ENCODE measurements at places on chromosomes 5 and 9.

GRCh38 chr5:103519550-103519949 is 43.0 kb downstream of the NUDT12 start:
- DNase-seq: no peak

DNA sequence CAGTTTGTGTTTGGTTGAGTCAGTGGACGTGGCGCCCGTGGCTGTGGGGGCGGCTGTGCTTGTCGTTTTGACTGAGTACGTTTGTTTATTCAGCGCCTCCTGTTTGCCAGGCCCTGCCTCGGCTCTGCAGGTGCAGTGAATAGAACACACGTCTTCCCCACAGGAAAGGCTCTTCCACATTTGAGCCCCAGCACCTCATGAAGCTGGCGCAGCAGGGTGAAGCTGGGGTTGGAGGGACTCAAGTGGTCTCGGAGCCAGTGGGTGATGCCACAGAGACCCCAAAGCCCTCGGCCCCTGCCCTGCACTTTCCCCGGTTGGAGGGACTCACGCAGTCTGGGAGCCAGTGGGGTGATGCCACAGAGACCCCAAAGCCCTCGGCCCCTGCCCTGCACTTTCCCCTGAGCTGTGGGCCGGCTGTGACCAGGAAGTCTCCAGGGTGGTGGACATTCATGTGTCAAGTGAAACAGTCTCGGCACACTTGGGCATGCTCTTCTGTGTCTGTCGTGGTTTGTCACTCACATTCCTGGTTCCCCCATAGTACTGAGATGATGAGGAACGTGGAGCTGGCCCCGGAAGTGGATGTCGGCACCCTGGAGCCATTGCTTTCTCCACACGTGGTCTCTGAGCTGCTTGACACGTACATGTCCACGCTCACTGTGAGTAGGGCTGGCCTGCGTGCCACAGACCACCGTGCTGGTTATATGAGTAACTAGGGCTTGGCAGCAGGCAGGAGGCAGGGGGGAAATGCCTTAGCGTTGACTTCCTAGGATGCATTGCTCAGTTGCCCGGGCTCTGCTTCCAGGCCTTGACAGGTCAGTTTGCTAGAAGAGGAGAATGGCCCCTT is 13.6 kb downstream of the EXOC3 start:
- no peak for DNase-seq

DNA sequence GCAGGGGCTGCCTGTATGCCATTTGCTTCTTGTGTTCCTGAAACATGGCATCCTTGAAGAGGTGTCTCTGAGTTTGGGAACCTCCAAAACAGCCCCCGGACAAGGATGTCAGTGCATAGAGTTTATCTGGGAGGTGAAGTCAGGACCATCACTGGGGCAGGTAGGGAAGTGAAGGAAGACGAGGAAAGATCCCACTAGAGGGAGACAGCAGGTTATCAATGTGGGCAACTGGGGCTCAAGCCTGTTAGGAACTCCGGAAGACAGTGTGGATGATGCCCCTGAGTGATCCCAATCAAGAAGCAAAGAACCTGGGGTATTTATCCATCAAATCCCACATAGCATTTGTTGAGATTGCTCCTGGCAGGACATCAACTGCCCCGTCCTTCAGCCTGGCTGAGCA is 233.1 kb downstream of the AGTPBP1 start:
- no peak for DNase-seq

GRCh38 chr9:19145881-19146280 is 18.6 kb upstream of the PLIN2 start:
- no peak for DNase-seq

- DNase-seq: no peak
These were observed 3.1 kb upstream of the UNC13B start for GRCh38 chr9:35158501-35159280.

DNA sequence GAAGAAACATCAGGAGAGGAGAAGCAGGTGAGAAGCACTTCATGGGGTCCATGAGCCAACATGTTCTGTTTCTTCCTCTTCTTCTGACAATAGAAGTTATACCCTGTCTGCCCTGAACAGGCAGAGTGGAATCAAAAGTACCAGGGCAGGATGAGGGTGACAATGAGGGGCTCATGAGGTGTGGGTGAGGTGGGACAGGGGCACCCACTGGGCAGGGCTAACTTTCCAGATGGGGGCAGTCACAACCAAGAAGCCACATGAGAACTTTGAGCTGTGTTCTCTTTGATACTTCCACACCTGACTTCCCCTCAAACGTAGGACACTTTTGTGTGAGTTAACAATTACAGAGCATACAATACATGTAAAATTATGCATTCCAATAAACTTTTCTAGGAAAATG is 92.7 kb downstream of the LHFPL2 start:
- DNase-seq: no peak

DNA sequence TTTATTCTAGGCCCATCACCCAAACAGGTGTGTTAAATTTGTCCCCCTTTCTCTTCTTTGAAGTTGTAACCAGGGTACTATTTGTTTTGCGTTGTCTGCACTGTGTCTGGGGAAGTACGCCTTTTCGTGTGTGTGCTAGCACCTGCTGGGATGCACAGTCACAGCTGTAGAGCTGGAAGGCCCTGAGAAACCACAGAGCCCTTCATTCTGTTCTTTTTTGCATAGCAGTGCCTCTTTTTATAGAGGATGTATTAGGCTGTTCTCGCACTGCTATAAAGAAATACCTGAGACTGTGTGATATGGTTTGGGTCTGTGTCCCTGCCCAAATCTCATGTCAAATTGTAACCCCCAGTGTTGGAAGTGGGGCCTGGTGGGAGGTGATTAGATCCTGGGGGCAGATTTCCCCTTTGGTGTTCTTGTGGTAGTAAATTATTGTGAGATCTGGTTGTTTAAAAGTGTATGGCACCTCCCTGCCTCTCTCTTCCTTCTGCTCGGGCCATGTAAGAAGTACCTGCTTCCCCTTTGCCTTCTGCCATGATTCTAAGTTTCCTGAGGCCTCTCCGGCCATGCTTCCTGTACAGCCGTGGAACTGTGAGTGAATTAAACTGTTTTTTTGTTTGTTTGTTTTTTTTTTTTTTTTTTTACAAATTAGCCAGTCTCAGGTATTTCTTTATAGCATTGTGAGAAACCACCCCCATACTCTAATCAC is 14.0 kb downstream of the SEC61B start:
- no peak for DNase-seq

DNA sequence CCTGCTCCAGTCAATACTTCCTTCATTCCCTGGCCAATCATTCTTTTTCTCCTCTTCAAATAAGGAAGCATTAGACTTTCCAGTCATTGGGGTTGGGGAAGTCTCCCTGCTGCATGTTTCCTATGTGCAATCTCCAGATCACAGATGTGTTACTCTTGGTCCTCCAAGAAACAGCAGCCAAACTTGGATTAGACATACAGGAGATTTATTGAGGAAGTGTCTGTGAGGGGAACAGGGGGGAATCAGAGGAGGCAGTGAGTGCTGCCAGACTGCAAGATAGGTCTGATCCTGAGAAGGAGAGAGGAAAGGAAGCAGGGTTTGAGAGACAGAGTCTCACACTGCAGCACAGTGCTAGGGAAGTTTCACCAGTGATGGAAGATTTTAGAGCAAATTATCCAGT is 40.6 kb upstream of the SLIT3 start:
- DNase-seq: no peak

GRCh38 chr9:122446819-122447484 is 30.8 kb downstream of the OR1J1 start:
- no peak for DNase-seq

- no peak for DNase-seq
These were observed 32.7 kb downstream of the PTGS1 start for GRCh38 chr9:122403381-122404000.

GRCh38 chr5:120545007-120545406 is 80.9 kb downstream of the PRR16 start:
- no peak for DNase-seq

DNA sequence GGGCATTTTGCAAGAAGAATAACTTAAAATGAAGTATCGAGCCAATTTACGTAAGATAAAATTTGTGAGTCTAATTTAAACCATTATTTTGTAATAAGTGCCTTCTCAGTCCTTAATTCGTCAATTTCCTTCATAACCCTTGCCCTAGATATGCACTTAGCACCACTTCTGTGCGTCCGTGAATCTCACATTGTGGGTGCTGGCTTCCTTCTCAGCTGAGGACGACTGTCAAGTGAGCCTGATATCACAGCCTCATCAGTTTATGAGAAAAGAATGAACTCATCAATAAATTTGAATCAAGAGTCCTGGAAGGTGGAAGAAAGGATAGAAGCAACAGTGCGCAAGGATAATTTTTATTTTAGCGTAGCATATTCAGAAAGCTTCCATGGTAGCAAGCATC is 64.5 kb downstream of the MARCHF11 start:
- no peak for DNase-seq

DNA sequence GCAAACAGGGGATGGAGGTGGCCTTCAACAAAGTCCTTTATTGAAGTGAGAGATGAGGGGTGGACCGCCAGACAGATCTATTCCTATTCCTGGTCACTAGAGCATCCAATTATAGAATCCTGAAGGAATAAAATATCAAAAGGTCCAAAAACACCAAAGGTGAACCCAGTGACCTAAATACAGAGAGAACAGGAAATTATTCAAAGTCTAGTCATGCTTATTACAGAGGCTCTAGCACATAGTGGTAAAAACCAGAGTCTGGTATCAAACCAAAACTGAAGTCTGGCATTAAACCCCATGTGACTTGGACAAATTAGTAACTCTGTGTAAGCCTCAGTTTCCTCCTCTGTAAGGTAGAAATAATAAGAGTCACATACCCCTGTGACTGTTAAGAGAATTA is 100.5 kb upstream of the SNX2 start:
- DNase-seq: no peak

- DNase-seq: no peak
These were observed 1022.5 kb upstream of the DMAC1 start for GRCh38 chr9:8821910-8822666.

DNA sequence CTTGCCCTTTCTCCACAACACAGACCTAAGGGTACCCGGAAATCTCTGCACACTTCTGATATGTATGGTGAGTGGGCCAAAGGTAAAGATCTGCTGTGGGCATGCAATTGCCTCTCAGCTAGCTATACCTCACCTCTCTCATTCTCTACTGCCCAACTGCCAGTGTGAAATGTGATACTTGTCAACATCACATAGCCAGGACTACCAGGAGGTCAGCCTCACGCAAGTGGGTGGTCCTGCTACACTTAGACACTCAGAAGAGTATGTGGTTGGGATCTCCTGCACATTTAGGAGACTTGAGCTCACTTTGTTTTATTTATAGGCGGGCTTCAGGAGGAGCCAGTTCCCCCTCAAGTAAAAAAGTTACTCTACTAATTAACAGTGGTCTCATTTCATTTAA is 88.0 kb upstream of the MAN2A1 start:
- no peak for DNase-seq

- no peak for DNase-seq
These were observed 1.4 kb upstream of the GLRX start for GRCh38 chr5:95823738-95824609.

- no peak for DNase-seq
These were observed 20.6 kb downstream of the NSD1 start for GRCh38 chr5:177154003-177154643.

GRCh38 chr5:63822614-63823013 is 139.6 kb downstream of the HTR1A start:
- DNase-seq: no peak

- DNase-seq: no peak
These were observed 117.5 kb downstream of the MED10 start for GRCh38 chr5:6260846-6261245.

DNA sequence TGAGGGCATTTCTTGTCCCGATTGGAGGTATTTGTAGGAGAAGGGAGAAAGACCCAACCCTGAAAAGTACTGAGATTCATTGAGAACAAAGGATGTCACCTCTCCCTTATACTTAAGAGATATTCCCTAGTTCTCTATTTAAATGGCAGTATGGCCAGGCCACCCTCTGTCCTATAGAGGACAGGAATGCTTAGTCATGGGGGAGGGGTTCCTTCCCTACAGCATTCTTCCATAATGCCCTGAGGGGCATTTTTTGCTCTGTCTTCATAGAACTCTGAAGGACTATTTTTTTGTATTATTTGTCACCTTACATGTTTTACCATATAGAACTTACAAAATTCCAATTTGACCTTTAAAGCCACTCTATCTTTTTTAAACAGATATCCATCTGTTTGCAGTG is 176.3 kb downstream of the TMEM161B start:
- DNase-seq: no peak

GRCh38 chr9:89889865-89890264 is 285.1 kb downstream of the GADD45G start:
- DNase-seq: no peak

DNA sequence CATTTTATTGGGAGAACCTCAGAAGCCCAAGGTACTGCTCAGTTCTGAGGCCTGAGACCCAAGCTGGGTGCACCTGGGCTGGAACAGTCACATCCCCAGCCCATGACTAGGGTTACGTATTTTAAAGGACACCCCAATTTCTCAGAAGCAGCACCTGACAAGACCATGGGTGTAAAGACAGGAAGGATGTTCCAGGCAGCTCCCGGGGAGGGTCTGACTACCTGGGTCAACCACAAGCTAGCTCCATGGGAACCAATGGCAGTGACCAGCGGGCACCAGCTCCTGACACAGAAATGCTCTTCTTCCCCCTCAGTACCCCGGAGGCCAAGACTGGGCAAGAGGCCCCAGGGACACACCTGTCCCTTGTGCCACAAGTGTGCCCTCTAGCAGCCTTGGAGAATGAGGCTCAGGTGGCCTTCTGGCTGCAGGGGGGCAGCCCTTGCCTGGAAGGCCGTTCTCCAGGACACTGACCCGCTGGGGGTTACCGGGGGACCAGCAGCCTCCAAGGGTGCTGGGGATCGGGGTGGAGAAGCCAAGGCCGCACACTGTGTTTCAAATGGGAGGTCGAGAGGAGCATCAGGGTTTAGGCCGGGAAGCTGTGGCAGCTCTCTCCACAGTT is 52.6 kb downstream of the IPPK start:
- no peak for DNase-seq

- no peak for DNase-seq
These were observed 50.3 kb downstream of the MAP1B start for GRCh38 chr5:72157625-72157962.

GRCh38 chr5:159911349-159911748 is 4.9 kb upstream of the ADRA1B start:
- no peak for DNase-seq

GRCh38 chr5:149254506-149254905 is 17.2 kb upstream of the AFAP1L1 start:
- no peak for DNase-seq

DNA sequence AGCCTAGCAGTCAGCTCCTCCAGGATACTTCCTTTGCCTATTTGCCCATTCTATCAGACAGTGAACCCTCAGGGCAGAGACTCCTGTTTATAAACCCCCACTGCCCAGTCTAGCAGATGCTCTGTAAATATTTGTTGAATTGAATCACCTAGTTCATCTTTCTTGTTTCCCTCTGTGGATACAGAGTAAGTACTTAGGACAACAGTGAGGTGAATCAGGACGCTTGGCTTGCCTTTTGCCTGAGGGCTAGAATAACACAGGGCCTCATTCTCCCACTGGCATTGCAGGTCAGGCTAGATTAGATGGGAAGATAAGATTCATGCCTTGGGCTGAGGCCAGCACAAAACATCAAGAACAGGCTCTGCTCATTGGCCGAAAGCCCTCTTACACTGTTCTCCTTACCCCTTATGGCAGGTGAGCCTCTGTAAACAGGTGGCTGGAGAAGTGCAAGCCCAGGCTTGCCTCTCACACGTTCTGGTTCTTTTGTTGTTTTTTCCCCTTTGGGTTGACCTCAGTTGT is 22.2 kb downstream of the TNFSF8 start:
- DNase-seq: no peak

- no peak for DNase-seq
These were observed 136.2 kb downstream of the TARS1 start for GRCh38 chr5:33576726-33577590.

GRCh38 chr9:130022566-130023143 is 20.3 kb downstream of the FNBP1 start:
- DNase-seq: no peak

GRCh38 chr5:101976933-101977332 is 319.2 kb downstream of the SLCO4C1 start:
- DNase-seq: no peak

All from activated CD8-positive, alpha-beta memory T cell treated with anti-CD3 and anti-CD28 coated beads for 1 hour (primary cell).